Bone marrow (tissue), 2 donors: ENCODE measurements at places on chromosomes 2 and 18.

DNA sequence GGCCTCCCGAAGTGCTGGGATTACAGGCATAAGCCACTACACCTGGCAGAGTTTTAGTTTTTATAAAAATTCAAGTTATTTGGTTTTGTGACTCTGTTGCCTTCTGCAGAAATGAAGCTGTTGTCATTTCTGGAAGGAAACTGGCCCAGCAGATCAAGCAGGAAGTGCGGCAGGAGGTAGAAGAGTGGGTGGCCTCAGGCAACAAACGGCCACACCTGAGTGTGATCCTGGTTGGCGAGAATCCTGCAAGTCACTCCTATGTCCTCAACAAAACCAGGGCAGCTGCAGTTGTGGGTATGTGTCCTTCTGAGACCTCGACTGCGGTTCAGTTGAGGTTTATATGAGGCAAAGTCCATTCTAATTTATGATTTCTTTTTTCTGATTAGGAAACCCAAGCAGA lies 7.2 kb downstream of the MTHFD2 start:
- no peak for DNase-seq

GRCh38 chr2:101655702-101656422 lies 41.6 kb upstream of the MAP4K4 start:
- DNase-seq: no peak

DNA sequence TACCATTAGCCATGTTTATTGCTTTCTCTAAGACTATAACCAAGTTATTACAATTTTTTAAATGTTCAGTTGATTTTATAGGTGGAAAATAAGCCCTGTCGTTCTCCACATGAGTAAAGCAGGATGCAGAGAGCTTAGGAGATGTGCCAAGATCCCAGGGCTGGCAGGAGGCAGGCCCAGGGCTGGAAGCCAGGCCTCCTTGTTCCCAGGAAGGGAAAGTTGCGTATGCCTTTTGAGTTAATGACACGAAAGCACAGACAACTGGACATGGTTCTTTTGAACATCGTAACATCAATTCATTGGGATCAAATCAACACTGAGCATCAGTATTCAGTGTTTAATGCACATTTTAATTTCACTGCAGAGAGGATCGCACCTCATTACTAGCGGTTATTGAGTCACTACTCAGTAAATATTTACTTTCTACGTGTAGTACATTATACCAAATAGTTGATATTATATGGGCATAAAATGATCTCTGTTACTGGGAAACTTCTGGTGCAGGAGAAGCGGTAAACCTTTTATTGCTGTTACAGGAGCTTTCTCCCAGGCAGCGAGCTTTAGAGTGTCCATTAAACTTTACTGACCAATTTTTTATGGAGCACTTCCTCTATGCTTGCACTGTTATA lies 60.0 kb downstream of the RNF144A start:
- no peak for DNase-seq

- no peak for DNase-seq
Measured at GRCh38 chr2:141555876-141556470, 574.8 kb downstream of the LRP1B start.

GRCh38 chr2:71538656-71539265 lies 85.4 kb downstream of the DYSF start:
- no peak for DNase-seq

- DNase-seq: no peak
Measured at GRCh38 chr18:61360404-61361383, 27.5 kb downstream of the CDH20 start.
